ENCODE measurements at places on chromosomes 13 and 19. TPM values are rescaled to one million over a fixed set of nuclear protein-coding genes. Genes with fewer than 3 reads are reported as not detected.

Gene MIA
- not detected for total RNA-seq

Gene LRRC25
- 0.18 TPM for total RNA-seq

Gene DNAJC15
- total RNA-seq: 15.6 TPM

Gene SOX1
- 0.18 TPM for total RNA-seq

Gene PEG3
- 0.27 TPM for total RNA-seq

Gene CPB2
- not detected for total RNA-seq

GRCh38 chr13:39350461-39350881 lies 252.5 kb downstream of the LHFPL6 start:
- DNase-seq: peak; percentile 16

GRCh38 chr13:106481919-106482318 lies 53.5 kb downstream of the EFNB2 start:
- DNase-seq: no peak

- DNase-seq: no peak
Measured at GRCh38 chr19:28615966-28616365, 597.0 kb downstream of the UQCRFS1 start.

- DNase-seq: peak; percentile 78
Measured at GRCh38 chr19:43798546-43799409, 3.5 kb downstream of the LYPD5 start.

DNA sequence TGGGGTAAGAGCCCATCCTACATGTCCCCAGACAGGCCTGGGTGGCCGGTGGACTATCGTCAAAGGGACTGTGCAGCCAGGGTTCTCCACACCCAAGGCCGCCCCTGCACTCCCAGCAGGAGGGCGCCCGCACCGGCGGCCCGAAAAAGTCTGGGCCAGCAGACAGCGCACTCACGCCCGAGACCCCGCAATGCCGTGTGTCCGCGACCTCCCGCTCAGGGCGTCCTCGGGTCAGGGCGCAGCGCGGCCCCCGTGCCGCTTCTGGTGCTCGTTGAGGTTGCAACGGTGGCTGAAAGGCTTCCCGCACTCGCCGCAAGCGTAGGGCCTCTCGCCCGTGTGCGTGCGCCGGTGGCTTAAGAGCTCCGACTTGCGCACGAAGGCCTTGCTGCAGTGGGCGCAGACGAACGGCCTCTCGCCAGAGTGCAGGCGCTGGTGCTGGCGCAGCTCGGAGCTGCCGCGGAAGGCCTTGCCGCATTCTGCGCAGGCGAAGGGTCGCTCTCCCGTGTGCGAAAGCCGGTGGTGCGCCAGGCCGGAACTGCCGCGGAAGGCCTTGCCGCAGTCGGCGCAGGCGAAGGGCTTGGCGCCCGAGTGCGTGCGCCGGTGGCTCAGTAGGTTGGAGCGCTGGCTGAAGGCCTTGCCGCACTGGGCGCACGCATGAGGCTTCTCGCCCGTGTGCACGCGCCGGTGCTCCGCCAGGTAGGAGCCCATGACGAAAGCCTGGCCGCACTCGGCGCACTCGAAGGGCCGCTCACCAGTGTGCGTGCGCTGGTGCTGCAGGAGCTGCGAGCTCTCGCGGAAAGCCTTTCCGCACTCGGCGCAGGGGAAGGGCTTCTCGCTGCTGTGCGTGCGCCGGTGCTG lies 2.8 kb upstream of the A1BG start:
- peak; percentile 27 for DNase-seq

DNA sequence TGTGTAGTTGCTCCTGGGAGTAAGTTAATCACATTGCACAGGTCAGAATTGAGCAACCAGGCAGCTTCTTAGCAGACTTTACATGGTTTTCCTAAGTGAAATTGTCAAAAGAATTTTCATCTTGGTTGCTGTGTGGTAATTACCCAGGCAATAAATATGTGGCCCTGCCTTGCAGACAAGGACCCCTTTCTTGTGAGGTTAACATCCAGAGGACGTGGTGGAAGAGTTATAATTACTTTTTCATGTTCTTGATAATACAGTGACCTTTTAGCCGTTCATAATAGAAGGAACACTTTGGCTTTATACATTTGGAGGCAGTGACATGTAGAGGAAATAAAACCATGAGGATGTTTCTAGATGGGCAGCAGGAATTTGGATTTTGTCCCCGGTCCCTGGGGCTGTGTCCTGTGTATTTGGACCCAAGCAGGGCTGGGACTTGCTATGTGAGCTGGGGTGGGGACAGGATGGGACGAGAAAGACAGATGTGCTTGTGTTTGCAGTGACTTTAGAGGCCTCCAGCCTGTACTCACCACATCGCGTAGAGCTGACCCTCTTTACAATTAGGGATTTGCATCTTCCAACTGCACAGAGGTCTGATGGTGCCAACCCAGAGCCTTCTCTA lies 156.2 kb downstream of the STK24 start:
- no peak for DNase-seq

DNA sequence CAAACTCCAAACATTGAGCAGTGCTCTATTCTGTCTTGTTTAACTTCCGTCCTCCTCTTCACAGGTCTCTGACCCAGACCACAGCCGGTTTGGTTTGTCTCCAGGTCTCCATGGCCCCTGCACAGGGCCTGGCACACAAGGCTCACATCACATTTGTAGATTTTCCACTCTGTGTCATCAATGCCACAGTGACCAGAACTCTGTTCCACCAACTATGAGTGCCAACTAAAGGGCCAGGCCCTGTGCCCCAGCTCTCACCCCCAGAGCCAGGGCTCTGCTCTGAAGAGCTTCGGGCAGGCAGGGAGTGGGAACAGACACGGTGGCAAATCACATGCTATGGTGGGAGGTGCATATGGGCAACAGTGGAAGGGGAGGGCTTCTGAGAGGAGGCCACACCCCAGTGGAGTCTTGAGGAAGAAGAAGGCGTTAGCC lies 16.0 kb downstream of the SMG9 start:
- DNase-seq: no peak

DNA sequence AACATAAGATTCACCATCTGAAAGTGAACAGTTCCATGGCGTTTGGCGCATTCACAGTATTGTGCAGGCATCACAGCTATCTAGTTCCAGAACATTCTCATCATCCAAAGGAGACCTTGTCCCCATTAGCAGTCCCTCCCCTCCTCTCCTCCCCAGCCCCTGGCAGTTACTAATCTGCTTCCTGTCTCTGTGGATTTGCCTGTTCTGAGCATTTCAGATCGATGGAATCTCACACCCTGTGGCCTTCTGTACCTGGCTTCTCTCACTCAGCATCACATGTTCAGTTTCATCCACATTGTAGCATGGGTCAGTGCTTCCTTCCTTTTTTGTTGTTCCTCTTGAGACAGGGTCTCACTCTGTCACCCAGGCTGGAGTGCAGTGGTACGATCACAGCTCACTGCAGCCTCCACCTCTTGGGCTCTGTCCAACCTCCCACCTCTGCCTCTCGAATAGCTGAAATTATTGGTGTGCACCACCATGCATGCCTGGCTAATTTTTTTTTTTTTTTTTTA lies 34.6 kb downstream of the CRTC1 start:
- no peak for DNase-seq

- DNase-seq: no peak
Measured at GRCh38 chr13:76813000-76813691, 73.1 kb downstream of the KCTD12 start.

DNA sequence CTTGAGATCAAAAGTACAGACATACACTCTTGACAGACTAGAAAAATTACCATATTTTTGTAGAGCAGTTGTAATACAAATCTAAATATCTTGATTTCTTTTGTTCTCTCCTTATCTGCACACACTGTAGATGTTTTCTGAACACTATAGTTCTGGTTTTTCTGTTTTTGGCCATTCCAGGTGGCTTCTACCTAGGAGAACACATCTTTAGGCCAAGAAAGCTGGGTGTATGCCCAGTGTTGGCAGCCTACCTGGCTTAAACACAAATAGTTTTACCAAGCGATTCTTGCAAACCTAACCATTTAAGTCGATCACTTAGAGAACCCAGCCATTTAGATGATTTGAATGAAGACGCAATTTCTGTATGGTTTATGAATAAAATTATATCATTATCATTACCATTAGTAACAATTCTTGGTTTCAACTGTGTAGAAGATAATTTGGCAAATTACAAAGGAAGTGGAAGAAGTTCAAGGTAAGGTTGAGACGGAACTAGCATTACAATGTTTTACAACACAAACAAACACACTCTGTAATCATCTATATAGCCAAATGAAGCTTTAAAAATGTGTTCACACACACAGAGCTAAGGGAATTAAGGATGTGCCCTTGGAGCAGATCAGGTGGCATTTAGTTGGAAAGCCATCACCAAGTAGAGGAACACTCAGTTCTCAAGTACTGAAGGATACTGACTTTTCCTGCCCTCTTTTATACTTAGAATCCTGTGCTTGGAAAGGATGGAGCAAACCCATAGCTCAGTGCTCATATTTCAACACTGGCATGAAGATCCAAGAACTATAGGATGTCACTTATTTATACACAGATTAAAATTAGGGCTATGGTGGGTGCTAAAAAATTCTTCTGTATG lies 36.2 kb downstream of the ERCC5 start:
- DNase-seq: no peak

- DNase-seq: no peak
Measured at GRCh38 chr13:31000889-31001288, 68.4 kb downstream of the TEX26 start.

DNA sequence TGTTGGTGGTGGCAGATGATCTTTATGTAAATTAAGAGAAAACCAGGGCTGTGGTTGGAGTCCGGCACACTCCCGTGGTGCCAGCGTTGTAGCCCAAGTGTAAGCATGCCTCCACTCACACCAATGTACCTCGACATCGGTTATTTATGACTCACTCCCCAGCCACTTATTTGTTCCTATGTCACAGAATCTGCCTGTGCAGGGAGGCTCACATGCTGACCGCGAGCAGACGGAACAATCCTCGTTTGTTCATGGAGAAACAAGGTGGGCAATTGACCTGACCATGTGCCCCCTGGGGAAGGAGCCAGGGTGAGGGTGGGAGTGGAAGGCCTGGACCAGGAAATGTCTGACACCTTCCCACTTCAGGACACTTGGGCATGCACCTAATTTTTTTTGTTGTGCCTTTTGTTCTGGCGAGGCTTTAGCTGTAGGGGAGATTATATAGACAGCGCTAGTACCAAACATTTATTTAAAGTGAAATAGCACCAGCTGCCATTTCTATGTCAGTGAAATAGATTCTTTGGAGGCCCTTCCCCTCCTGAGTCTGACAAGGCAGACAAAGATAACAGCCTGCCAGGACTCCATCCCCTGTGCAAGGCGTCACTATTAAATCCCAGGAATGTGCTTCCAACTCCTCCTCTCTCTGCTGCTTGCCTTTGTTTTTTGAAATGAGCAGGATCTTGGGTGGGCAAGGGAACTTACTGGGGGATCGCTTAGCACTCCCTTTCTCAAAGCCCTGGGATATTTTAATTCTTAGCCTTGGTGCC lies 394.2 kb downstream of the FGF9 start:
- no peak for DNase-seq

GRCh38 chr13:86906127-86906874 lies 764.9 kb upstream of the SLITRK5 start:
- no peak for DNase-seq

DNA sequence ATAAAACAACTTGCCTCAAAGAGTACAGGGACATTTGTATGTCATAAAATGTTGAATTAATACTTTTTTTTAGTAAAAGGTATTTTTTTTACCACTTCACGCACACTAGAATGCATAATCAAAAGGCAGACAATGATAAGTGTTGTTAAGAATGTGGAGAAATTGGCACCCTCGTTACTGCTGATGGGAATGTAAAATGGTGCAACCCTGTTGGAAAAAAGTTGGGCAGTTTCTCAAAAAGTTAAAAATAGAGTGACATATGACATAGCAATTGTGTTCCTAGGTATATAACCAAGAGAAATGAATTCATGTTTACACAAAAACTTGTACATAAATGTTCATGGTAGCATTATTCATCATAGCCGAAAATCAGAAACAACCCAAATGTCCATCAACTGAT lies 109.5 kb downstream of the PIBF1 start:
- DNase-seq: no peak

DNA sequence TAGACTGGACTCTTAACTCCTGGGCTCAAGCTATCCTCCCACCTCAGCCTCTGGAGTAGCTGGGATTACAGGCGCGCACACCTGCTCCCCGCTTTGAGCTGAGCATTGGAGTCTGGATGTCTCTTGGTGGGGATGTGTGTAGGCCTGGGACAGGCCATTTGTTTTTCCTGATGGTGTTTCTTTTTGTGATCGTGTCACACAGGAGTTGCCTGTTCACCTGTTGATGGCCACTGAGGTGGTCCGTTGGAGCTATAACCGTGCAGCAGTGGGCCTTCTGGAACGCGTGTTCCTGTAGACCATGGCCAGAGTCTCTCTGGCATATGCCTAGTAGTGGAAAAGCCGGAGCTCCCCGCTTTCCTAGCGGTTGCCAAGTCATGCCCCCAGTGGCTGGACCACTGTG lies 3.5 kb downstream of the PAK4 start:
- no peak for DNase-seq

Data from WTC11 (cell line).